ENCODE measurements at places on chromosomes 6 and 20.

DNA sequence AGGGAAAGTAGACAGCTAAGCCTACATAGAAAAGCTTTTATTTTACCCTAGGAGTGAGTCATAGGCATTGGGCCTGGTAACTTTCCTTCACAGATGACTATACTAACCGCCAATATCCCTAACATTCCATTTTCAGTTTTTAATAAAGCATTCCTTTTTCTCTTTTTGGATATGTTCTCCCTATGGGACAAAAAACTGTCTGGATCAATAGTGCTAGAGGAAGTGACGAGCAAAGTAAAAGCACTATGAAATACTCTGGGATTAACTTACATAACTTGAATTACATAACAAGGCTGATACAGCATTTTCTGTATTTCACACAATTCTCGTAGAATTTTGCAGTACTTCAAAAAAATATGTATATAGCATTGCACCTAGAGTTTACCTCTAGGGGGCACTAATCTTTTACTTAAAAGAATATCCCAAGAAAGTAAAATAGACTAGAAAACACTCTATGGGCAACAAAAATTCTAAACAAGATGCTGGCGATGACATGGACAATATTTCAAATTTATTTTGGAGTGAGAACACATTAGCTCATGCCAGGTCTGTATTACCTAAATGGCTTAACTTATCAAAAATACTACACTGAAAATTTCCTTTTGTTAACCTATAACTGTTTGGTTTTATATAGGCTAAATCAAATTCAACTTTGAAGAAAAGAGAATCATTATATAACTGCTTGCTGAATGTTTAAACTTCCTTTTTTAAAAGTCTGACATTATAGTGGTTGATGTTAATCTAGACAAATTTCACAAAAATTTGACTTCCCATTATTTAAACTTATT lies 66.3 kb upstream of the DST start:
- DNase-seq: no peak

DNA sequence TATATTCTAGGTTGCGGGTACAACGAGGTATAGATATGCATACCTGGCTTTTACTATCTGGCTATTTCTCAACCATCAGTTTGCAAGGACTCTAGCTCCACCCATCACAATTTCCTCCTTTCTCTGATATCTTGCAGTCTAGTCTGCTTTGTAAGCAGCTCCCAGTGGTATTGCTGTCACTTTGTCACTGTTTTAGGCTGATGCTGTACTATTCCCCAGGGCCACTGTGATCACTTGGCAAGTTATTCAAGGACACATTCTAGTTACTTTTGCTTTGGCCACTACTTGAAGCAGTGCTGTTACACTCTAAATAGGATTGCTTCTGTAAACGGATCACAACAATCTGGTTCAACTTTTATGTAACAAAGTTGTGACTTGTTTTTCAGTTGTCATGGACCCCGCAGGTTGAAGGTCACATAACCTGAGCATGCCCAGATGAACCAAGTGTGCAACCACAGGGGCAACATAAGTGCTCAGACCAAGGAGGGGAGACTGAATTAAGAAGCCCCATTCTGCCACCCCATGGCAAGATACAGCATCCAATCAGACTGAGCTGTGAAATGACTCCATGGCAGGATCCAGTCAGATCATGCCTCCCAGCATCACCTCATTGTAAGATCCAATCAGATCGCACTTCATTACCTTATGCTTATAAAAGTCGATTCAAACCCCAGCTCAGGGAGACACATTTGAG lies 588.4 kb upstream of the CITED2 start:
- DNase-seq: no peak

- no peak for DNase-seq
Observed at GRCh38 chr6:89610149-89610642, 28.4 kb downstream of the LYRM2 start.

DNA sequence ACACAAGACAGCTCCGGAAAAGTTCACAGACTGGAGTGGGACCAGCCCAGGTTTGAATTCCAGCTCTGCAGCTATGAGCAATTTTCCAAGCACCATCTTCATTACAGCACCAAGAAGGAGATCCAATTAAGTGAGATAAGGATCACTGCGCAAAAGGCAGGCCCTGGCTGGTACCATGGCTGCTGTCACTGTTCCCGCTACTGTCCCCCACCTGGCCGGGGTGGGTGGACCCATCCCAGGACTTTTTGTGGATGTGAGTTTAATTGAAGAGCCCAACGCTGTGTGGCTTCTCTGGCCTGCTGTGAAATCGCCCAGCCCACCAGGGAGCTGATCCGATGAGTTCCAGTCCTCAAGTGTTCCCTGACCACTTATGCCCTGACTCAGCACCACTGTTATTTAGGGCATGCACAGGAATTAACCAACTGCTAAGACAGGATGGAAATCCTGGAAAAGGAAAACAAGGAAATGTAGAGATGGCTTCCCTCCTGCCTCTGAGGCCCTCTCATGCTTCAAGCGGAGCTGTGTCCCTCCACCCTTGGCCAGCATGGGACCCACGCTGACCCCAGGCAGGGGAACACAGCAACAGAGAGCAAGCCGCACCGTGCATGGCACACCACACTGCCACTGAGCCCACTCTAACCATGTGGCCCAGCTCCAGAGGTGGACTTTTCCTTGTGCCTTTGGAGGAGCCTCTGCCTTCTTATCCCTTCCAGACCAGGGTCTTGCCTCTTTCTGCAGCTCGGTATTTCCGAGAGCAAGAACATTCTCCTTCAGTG lies 150.0 kb upstream of the CST7 start:
- DNase-seq: no peak

- no peak for DNase-seq
Observed at GRCh38 chr6:107491138-107491609, 1.3 kb downstream of the SOBP start.

DNA sequence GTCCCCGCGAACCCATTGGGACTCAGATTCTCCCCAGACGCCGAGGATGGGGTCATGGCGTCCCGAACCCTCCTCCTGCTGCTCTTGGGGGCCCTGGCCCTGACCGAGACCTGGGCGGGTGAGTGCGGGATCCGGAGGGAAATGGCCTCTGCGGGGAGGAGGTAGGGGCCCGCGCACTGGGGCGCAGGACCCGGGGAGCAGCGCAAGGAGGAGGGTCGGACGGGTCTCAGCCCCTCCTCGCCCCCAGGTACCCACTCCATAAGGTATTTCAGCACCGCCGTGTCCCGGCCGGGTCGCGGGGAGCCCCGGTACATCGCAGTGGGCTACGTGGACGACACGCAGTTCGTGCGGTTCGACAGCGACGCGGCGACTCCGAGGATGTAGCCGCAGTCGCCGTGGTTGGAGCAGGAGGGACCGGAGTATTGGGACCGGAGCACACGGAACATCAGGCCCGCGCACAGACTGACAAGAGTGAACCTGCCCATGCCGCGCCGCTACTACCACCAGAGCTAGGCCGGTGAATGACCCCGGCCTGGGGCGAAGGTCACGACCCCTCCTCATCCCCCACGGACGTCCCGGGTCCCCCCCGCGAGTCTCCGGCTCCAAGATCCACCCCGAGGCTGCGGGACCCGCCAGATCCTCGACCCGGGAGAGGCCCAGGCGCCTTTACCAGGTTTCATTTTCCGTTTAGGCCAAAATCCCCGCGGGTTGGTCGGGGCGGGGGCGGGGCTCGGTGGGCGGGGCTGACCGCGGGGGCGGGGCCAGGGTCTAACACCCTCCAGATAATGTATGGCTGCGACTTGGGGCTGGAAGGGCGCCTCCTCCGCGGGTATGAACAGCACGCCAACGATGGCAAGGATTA lies 15.7 kb upstream of the HLA-A start:
- DNase-seq: no peak

DNA sequence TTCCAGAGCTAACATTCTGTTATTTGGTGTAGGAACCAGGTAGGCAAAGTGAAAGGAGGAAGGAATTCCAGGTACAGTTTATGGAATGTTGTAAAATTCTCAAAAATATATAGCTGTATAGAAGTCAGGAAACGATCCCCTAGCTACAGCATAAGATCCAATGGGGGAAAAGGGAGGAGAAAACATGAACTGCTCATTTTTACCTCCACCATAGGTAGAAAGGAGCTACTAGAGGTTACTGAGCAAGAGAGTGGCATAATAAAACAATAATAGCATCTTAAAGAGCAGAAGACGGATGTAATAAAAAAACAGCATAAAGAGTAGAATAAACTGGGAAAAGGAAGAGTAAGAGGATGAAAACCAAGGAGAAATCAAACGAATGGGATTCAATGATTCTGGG lies 26.9 kb downstream of the EPB41L2 start:
- no peak for DNase-seq

- DNase-seq: no peak
Observed at GRCh38 chr20:41981746-41982145, 363.6 kb upstream of the CHD6 start.

- no peak for DNase-seq
Observed at GRCh38 chr6:169097381-169097959, 156.2 kb downstream of the THBS2 start.

- no peak for DNase-seq
Observed at GRCh38 chr6:6851059-6851948, 256.5 kb upstream of the RREB1 start.

GRCh38 chr20:41436679-41437078 lies 70.1 kb upstream of the EMILIN3 start:
- no peak for DNase-seq

GRCh38 chr20:57448764-57449354 lies 57.7 kb downstream of the RBM38 start:
- DNase-seq: no peak

DNA sequence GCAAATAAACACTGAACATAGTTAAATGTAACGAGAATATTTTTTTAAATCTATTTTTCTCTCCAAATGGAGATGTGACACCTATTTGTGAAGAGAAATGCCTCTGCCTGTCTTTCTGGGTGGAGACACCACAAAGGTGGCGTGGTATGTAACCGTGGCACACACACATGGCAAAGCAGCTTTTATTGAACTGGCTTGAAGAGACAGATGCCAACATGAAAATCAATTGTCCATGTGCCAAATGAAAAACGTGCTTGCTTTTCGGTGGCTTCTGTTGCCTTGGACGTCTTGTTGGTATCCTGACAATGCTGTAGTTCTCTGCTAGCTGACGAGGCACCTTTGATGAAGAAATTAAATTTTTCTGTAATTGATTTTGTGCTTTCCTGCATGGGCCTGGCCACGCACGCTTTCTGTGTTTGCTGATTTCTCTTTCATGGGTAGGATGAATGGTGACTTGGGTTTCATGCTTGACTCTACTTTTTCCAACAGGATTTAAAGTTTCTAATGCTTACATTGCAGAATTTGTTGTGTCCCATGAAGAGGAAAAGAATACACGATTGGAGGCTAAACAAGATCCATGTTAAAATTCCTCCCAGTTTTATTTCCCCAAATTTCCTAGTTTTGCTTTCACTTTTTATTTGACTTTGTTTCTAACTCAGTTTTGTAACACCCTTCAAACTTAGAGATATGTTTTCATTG lies 202.6 kb downstream of the TMEM242 start:
- DNase-seq: no peak

DNA sequence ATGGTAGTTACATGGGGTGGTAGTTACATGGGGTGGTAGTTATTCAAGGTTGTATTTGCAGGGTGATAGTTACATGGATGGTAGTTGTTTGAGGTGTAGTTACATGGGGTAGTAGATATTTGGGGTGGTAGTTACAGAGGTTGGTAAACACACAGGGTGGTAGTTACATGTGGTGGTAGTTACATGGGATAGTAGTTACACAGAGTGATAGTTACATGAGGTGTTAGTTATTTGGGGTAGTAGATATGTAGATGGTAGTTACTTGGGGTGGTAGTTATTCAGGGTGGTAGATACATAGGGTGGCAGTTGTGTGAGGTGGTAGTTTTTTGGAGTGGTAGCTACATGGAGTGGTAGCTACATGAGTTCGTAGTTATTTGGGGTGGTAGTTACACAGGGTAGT lies 221.3 kb upstream of the CST7 start:
- no peak for DNase-seq

GRCh38 chr6:135568379-135568778 lies 70.8 kb upstream of the AHI1 start:
- DNase-seq: no peak

DNA sequence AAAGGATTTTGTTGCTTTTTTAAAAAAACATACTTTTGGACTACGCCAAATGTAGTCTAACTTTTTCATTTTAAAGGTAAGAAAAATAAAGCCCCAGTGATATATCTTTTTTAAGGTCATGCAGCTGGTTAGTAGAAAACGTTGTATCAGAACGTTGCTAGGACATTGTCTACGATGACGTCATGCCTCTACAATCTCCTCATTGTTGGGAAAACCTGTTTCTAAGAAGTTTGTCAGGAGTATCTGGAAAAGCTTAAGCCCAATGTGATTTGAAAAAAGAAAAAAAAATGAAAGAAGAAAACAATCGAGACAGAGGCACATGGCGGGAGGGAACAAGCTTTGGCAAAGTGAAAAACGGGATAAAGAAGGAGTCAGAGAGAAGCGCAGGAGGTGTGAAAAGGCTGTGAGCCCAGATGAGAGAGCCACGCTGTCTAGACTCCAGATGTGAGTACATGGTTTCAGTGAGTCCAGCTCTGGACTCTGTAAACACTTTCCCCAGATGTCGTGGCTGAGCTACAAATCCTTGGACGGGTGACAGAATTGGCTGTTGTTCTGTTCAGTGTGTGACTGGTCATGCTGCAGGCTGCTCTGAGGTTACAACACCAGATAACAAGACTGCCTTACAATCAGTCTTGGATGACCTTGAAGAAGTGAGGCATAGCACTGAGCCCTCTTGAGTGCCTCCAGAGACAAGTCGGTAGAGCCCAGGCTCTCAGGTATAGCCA lies 656.7 kb upstream of the ID4 start:
- no peak for DNase-seq

- no peak for DNase-seq
Observed at GRCh38 chr6:14889188-14889587, 356.7 kb upstream of the JARID2 start.

GRCh38 chr20:47558295-47559066 lies 56.8 kb downstream of the NCOA3 start:
- DNase-seq: no peak

DNA sequence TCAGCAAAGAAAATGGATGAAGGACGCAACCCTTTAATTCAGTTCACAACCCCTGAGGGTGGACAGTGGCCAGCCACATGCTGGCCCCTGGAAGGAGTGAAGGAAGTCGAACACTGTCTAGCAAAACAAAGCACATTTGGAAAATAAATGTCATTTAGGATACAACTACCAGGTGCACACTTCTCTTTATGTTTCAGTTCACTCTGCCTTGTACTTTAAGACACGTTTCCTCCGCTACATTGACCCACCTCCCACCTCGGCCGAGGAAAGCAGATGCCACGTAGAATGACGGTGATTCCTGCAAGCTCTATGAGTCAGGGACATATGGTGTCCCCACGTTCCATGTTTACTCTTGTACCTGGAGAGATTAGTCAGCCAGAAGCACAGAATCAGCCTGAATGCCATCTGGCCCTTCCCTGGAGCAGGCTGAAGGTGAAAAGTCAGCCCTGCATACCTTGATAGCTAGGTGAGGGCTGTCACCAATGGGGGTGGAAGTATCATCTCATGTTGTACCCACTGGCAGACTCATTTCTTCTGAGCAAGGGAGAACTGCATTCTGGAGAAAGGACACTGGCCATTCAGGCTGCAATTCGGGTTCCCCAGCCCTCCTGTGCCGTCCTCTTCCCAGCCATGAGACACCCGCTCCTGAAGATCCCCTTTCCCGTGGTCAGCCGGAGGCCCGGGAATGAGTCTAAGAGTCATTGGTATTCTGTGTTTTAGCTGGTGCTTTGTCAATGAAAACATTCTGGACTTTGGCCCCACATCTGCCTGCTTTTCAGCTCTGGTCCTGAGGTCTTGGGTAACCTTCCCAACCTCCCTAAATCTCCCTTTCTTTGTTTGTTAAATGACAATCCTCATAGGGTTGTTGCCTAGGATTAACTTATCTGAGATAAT lies 60.6 kb downstream of the FOXA2 start:
- no peak for DNase-seq

- no peak for DNase-seq
Observed at GRCh38 chr20:20621195-20621594, 91.2 kb downstream of the RALGAPA2 start.

GRCh38 chr6:148967011-148967520 lies 220.2 kb downstream of the UST start:
- no peak for DNase-seq

Measured in H1 (cell line).